ENCODE measurements at places on chromosomes 3 and 15.

DNA sequence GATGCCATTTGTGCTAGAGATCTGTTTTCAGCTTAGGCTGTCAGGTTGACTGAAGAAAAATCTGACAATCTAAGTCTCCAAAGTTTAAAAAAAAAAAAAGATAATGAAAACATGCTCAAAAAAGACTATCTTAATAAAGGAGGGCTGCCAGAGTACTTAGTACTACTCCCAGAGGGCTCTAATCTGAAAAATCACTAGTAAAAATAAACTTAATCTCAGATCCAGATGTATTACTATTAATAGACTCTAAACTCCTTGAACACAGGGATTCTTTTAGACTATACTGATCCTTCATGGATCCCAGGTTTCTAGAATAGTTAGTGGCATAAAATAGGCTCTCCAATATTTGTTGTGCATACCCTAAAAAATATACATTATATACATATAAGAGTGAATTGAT lies 34.0 kb downstream of the TOPBP1 start:
- no peak for DNase-seq

DNA sequence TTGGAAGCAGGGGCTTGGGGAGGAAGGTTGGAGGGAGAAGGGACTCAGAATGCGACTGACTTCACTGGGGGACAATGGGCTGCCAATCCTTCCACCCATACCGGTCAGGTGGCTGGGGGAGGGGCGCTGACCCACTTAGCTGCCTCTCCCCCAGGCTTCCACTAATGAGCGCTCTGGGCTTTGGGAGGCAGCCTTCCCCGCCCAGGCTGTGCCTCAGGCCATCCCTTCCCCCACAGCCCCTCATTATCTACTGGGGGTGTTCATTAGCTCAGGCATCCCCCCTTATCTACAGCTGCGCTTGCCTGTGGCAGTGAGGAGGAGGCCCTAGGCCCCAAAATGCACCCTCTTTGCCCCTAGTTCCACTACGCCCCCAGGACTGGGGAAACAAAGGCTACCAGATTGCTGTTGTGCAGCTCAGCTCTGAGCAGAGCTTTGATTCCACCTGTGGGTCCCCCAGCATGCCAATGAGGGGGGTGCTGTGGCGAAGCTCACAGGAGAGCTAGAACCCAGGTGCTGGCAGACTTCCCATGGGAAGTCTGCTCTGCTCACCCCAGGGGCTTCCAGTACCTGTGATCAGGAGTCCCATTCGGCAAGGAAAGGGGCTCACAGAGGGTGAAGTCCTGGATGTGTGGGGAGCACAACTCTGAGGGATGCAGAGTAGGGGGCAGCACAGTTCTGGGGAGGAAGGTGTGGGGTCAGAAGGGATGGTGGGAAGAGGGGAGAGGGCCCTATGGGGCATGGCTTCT lies 29.4 kb upstream of the SEMA3F start:
- no peak for DNase-seq

- no peak for DNase-seq
These were observed 495 bp upstream of the NXPE3 start for GRCh38 chr3:101778385-101779046.

- peak; percentile 53 for DNase-seq
These were observed 74.9 kb downstream of the DAPK2 start for GRCh38 chr15:63971427-63971805.

- DNase-seq: no peak
These were observed 4.6 kb downstream of the GP9 start for GRCh38 chr3:129065016-129065719.

DNA sequence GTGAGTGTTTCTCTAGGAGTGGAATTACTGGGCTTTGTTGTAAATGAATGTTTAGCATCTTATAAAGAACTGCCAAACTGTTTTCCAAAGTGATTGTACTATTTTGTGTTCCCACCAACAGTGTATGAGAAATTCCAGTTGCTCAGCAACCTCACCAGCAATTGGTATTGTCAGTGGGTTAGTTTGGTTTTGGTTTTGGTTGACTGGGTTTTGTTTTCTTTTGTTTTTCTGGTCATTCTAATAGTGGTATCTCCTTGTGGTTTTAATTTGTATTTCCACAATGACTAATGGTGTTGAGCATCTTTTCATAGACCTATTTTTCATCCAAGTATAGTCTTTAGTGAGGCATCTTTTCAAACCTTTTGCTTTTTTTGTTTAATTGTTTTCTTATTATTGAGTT lies 27.1 kb downstream of the FILIP1L start:
- DNase-seq: no peak

DNA sequence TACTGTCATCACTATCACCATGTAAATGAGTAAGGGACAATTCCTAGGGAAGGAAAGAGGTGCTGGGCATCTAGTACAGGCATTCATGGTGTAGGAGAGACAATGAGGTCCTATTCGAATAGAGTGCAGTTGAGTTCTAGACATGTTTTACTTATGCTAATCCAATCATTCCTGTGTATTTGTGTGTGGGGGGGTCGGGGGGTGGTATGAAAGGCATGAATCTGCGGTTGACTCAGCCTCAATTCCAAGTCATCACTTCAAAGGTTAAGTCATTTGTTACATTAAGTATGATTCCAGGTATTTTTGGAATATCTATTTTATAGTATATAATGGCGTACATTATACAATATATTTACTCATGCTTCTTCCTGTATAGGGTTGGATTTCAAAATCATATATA lies 163.1 kb upstream of the GALNT15 start:
- no peak for DNase-seq

DNA sequence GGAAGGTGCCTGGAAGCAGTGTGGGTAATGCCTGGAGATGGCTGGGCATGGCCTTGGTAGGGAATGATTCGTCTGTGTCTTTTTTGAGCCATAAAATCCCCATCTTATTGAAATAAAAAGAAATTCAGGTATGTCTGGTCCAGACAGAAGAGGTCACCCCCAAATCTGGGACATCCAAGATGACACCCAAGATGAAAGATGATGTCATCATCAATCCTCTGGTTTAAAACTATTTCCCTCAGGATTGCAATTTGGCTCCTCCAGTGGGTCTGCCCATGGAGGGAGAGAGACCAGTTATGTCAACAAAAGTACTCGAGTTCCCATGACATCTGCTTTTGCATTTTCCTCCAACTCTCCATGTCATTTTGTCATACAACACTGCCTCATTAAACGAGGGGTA lies 16.7 kb upstream of the CCR9 start:
- no peak for DNase-seq

- DNase-seq: no peak
These were observed 53.7 kb downstream of the DNAJB8 start for GRCh38 chr3:128413003-128413370.

GRCh38 chr3:15164340-15164739 lies 41.7 kb upstream of the CAPN7 start:
- DNase-seq: no peak

DNA sequence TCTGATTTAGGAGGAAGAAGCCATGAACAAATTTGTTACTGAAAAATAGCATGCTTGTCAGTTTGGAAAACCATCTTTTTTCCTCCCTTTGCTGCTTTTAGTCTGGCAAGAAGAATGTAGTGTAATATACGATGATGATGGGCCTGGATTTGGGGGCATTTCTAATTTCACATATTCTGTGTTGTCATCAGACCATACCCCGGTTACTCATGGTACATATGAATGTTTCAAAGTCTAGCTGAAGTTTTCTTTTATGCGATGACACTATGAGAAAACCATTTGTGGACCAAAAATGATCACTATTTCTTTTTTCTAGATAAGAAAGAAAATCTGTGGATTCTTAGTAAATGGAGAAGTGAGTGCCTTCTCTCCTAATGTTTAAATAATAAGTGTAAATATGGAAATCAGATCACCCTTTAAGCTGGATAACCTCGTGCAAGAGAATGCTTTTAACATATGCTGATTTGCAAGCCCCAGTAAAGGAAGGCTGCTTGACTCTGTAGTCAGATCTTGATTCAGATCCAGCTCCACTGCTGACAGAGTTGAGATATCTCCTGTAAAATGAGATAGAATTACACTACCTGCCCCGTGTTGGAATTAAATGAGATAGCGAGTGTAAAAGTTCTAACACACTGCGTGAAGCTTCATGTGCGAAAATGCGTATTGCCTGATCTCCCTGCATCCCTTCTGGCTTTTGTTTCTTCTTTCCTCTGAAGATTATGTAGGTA lies 3.0 kb downstream of the MEF2A start:
- no peak for DNase-seq

- DNase-seq: no peak
These were observed 37.4 kb downstream of the PRKCD start for GRCh38 chr3:53198256-53198977.

- DNase-seq: no peak
These were observed 48.2 kb upstream of the SELENOK start for GRCh38 chr3:53939813-53940212.

DNA sequence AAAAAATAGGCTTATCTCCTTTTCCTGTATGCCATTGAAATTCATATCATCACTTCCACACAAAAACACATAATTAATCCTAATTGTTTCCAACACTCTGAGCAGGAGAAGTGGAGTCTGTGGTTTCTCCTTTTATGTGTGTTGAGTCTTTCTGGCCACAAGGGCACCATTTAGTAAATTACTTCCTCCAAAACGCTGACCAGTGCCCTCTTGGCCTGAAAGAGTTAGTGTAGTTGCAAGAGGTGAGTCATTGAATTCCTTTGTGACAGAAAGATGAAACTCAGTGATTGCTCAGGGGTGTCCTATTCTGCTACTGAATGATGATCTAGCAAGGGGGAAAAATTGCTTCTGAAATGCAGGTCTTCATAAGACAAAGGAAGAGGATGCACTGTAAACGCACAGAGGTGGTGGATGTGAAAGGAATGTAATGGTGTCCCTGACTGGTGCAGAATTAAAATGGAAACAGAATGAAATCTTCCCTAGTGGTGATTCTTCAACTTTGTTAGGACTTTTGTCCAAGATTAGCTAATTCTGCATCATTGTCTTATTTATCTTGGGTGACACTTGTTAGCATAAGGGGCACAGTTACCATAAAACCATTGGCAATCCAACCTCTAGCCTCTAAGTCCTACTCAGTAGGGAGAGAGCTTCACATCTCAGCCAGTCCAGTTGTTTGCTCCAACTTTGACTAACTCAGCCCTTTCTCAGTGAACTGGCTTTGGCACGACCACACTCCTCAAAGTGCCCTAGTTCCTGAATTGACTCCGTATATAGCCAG lies 208.4 kb upstream of the NANOGP8 start:
- no peak for DNase-seq

GRCh38 chr15:30042556-30042955 lies 40.2 kb upstream of the GOLGA8J start:
- DNase-seq: no peak

GRCh38 chr3:1131166-1131565 lies 38.3 kb downstream of the CNTN6 start:
- no peak for DNase-seq

- no peak for DNase-seq
These were observed 760.4 kb upstream of the SEMA6D start for GRCh38 chr15:46956881-46957280.

DNA sequence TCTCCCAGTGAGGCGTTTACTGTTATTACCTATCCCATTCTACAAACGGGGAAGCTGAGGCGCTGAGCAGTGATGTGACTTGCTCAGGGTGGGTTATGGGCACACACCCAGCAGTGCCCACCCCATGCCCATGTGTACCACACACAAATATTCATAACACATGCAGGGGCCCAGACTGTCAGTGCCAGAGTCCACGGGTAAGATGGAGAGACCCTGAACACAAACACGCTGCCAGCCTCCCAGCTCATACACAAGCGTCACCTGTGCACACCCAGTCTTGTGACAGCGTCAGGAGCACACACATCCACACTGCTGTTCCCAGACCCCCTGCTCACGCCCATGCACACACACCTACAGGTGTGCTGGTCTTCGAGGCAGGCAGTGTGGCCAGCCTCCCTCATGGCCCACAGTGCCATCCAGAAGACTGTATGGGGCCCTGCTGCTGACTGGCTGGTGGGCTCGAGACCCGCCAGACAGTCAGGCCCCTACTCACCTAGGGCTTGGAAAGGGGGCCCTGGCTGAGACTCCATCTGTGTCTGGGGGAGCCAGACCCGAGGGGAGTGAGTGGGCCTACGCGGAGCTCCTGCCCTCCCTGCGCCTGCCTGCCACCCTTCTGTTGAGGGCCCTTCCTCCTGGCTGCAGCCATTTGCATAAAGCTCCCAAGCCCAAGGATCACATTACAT lies 39.4 kb downstream of the DNAJB8 start:
- no peak for DNase-seq

GRCh38 chr3:141356046-141356445 lies 12.3 kb upstream of the ZBTB38 start:
- DNase-seq: no peak

GRCh38 chr3:41684797-41685735 lies 276.8 kb downstream of the ULK4 start:
- no peak for DNase-seq

- DNase-seq: no peak
These were observed 110.3 kb upstream of the ALDH1A3 start for GRCh38 chr15:100769043-100769974.

DNA sequence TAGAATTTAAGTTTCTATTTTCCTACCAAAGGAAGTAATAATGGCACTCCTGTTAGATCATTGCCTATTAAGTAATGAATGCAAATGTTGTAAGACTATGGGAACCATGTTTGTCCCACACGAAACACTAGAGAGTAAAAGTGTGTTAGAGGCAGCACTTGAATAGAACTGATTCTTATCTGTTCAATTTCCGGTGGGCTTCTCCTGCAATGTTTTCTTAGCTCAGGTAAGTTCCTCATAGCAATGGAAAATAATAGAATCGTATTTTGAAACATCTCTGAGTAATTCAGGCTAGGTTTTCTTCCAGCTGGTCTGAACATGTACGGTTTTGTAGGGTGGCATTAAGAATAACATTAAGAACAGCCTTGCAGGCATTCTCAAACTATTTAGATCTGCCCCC lies 145.3 kb upstream of the LIPC start:
- DNase-seq: no peak

DNA sequence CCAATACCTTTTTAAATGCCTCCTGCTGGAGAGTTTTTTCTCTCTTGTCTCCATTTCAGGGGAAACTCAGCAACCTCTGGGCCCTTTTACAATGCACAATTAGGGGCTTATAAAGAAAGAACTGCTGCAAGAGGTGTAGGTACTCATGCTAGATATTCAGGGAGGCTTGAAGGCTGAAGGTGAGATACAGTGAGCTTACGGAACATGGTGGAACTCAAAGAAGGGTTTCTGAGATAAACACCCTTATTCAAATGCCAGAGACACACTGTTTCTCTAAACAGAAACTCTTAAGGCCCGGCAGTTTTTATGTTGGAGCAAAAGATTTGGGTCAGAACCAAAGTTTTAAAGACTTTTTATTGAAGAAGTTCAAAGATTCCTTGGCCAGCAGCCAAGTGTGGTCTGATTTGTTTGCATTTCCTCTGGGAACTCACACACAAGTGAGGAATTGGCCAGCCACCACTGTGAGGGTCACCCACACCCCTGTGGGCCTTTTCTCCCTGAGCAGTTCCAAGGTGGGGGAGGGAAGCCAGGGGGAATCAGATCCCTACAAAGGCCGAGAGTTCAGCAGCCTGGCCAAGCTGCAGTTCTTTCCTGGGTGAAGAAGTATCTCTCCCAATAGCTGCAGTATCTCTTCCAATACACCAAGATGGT lies 47.8 kb downstream of the TNFAIP8L3 start:
- DNase-seq: no peak

Data from stimulated activated CD4-positive, alpha-beta T cell treated with anti-CD3 and anti-CD28 coated beads, TNF-alpha, amount 100 ng/mL, for 48 hours (primary cell).